ENCODE measurements at places on chromosomes 2 and 18. TPM values are rescaled to one million over a fixed set of nuclear protein-coding genes. Genes with fewer than 3 reads are reported as not detected.

DNA sequence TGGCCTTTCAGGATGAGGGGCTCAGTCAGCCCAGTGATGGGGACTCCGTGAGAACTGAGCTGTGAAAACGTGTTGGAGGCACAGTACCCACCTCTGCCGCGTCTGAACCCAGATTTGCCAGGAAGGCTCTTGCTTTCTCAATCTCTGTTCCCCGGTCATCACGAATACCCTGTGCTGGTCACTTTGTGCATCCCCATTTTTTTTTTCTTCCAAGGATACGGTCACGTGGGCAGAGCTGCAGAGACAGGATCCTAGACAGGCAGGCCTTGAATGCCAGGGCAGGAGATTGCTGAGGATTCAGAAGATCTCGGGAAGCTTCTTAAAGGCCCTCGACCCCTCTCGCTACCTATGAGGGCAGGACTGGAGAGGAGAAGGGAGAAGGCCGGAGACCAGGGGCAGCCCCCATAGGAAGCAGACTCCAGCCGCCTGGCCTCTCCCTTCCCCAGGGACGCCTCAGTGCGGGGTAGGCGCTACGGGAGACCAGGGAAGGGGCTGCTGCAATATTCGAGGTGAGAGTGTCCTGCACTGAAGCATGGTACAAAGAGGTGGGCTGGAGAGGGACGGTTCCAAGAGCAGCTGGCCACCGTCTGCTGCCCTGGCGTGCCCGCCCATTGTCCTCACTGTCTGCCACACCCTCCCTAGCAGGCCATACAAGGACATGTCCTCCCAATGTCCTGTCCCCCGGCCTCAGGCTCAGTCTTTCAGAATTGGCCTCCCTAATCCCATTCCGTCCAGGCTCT is 29.0 kb upstream of the TAF1B start:
- DNase-seq, result no peak

HAUS1 gene
- total RNA-seq, result 58.3 TPM

NRP2 gene
- total RNA-seq, result 6.3 TPM

WNT10A gene
- not detected for total RNA-seq

DNA sequence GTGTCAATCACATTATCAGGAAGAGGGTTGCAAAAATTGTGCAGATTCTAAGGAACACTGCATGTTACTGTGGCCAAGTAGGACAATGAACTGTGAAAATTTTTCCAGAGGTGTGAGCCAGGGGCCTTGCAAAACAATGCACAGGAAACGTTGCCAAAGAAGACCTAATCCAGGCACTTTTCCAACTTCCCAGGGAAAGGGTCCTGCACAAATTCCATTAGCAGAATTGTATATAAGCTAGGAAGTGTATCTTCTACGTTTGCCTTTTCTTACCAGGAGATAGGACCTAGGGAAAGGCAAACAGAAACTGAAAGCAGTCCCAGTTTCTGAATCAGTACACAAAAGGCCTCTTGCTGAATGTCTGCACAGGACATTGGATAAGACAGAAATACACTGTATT is 1888.3 kb upstream of the CELF4 start:
- no peak for DNase-seq

DNA sequence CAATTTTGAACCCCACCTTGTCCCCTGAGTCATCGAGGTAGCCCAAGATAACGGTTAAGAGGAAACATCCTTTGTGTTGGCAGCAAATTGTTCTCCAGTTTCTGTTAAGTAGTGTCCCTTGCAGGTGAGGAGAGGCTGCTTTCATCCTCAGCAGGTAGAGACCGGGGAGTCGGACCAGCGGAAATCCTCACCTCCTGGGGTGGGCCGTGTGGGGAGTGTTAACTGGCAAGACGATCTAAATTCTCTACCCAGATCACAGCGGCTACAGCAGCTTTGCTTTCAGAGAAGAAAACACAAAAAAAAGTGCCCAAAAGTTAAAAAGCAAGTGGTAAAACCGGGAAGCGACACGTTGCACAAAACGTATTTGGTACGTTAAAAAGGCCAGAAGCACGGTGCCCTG is 63.2 kb downstream of the ADI1 start:
- no peak for DNase-seq

GRCh38 chr2:68193144-68193543 is 35.5 kb downstream of the PNO1 start:
- DNase-seq, result no peak

GRCh38 chr18:63850020-63850419 is 37.5 kb upstream of the SERPINB2 start:
- no peak for DNase-seq

ZAP70 gene
- 2.6 TPM for total RNA-seq

- DNase-seq, result no peak
Observed at GRCh38 chr2:205902041-205902899, 183.7 kb downstream of the INO80D start.

DNA sequence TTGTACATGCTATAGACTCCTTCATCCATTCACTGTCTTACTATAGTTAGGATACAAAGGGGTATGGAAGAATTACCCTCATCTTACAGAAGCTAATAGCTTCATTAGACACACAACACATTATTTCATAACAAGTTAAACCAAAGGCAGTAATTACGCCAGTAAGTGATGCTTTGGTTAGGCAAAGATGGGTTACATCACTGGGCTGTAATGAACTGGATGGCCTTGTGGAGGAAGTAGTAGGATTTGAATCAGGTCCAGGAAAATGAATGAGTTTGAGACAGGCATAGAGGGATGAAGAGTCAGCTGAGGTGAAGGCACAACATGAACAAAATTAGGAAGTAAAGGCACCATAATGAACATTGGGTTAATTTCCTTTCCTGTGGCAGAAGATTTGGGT is 80.1 kb downstream of the SOCS6 start:
- DNase-seq, result no peak

DNA sequence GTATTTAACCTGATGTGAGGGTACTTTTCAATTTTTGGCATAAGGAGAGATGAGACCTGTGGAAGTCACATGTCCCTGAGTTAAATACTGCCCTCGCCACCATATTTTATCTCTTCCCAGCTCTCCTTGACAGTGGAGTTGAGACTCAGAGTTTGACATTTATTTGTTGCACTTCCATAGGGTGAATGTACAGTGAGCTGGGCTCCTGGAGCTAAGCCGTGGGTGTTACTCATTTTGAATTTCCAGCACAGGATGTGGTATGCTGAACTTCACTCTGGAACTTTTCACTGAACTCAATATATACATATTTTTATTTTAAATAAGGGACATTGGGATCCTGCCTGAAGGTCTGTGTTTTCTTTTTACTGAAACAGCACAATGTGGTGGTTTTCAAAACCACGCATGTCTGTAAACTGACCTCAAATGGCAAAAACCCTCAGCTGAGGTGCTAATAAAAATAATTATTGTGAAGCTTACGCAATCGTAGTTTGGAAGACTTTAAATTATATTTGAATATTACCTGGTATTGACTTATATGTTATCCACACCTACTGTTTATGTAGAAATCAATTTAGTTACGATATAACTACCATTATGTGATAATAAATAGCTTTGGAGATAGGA is 12.1 kb downstream of the RNF144A start:
- DNase-seq, result no peak

- DNase-seq, result no peak
Observed at GRCh38 chr18:77948567-77948966, 698.9 kb downstream of the GALR1 start.

DNA sequence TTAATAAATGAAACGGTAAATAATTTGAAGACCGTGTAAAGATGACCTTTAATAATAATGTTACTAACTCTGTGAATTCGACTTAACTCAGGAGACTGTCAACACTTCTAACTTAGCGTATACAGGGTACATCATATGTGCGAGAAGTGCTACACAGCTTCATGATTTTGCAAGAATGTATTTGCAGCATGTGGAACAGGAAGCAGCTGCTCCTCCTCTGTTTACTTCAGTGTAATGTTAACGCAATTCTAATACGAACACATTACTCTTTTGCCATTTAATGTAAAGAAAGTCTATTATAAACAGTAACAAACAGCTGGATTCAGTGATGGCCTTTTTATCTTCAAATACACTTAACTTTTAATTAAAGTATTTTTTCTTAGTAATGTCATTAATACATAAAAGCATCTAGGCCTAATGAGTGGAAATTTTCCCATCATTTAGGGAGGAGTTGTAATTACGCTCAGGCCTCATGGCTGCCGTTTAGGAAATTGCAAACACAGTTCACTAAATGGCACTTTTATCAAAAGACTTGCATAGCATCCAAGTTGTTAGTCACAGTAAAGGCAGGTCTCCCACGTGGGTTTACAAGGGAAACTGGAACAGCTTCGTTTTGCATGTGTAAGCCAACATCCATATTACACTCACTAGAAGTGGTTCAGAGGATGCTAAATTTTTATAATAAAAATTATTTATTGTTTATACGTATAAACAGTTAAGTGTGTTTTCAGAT is 635.7 kb downstream of the FBXO15 start:
- no peak for DNase-seq

DNA sequence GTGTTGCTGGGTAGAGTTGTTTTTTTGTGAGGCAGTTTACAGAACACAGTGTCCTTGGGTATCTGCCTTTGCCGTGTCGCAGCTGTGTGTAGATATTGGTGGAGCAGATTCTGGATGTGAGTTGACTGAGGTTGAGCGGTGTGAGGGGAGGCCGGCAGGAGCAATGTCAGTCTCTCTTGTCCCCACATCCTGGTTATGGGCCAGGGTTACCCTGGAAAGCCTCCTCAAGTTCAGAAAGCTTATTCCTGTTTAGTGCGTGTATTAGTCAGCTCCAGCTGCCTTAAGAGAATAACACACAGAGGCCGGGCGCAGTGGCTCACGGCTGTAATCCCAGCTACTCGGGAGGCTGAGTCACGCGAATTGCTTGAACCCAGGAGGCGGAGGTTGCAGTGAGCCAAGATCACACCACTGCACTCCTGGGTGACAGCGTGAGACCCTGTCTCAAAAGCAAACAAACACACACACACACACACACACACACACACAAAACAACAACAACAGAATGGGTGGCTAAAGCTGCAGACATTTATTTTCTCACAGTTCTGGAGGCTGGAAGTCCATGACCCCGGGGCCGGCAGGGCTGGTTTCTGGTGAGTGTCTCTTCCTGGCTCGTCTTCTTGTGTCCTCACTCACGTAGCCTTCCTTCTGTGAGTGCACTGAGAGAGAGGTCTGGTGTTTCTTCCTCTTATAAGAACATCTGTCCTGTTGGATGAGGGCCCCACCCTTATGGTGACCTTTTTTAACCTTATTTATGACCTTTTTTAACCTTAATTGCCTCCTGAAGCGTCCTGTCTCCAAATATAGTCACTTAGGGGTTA is 5.1 kb downstream of the NCK2 start:
- DNase-seq, result no peak

DNA sequence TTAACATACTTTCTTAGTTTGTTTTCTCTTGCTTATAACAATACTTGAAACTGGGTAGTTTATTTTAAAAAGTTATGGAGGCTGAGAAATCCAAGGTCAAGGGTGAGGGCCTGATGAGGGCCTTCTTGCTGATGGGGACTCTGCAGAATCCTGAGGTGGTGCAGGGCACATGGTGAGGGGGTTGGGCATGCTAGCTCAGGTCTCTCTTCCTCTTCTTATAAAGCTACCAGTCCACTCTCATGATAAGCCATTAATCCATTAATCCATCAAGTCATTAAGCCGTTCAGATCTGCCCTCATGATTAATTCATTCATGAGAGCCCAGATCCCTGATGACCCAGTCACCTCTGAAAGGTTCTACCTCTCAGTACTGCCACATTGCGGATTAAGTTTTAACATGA is 21.4 kb downstream of the ALMS1 start:
- no peak for DNase-seq

DNA sequence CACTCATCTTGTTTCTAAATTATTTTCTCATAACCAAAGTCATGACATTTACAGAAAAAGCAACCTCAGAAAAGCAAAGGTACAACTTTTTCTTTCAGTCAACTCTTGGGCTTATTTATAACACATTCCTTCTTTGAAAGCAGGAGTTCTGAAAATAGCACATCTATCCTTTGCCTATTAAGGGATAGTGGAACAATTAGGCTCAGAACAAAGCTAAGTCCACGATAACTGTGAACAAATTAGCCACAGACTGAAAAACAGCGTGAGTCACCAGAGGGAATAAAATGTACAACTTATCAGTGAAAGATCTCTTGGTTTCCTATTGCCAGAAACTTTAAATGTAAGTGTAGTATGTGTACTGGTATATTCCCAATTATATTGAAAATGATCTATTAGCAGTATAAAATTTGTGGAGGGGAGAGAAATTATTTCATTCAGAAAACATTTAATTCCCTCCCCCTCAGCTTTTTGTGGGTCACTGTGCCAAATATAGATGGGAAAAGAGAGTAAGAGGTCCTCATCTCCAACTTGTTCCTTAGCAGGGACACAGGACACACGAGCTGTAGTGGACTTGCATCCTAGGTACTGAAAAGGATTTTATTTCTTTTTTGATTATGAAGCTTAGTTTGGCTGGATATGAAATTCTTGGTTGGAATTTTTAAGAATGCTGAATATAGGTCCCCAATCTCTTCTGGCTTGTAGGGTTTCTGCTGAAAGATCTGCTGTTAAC is 15.4 kb upstream of the MATN3 start:
- no peak for DNase-seq

DNA sequence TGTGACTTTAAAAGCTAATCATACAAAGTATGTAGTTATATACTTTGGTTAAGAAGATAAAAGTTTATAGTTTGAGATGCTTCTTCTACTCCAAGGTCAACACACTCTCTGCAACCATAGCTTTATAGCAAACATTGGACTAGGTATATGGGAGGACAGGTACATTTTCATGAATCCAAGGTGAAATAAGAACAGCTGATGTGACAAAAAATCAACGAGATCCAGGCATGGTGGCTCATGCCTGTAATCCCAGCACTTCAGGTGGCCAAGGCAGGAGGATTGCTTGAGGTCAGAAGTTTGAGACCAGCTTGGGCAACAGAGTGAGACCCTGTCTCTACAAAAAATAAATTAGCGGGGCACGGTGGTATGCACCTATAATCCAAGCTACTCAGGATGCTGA is 163.3 kb upstream of the VWC2L start:
- DNase-seq, result no peak

DNA sequence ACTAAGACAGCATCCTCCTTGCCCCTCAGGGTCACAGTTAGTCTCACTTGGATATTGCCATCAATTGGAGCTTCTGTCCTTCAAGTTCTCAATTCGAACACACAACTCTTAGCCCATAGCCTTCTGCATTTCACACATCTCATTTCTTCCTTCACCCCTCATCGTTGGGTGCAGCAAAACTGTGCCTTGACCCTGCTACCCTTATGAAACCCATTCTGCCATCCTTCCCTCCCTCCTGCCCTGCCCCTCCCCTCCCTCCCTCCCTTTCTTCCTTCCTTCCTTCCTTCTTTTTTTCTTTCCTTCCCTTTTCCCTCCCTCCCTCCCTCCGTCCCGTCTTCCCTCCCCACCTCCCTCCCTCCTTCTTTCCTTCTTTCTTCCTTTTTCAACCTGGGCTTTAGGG is 80.7 kb upstream of the CYRIA start:
- DNase-seq, result no peak

DNA sequence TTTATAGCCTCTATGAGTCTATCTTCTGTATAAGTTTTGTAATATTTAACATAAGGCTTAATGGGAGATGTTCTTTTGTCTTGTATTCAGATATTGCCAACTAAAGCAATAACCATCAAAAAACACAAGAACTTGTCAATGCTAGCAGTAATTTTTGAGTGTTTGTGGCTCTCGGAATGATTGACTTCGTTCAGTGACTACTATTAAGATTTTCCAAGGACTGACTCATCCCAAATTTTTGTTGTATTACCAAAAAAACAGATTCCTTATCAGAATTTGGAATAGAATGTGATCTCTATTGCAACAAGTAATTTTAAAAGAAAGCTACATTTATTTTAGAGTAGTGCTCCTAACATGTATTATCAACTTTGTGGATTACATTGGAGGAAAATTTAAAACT is 8.1 kb downstream of the NABP1 start:
- no peak for DNase-seq

Data from progenitor cell of endocrine pancreas (in vitro differentiated cells).